Calu3 (cell line): ENCODE measurements at places on chromosomes 16 and 17. TPM values are rescaled to one million over a fixed set of nuclear protein-coding genes. Genes with fewer than 3 reads are reported as not detected.
A peak's percentile ranks its signal among the peaks of the same experiment; 100 is the strongest.

SF3B3 gene
- total RNA-seq = 449 and 463 TPM in 2 replicates

MEAK7 gene
- 27.6 and 29.5 TPM in 2 replicates for total RNA-seq

HSPB9 gene
- 0.54 and 0.69 TPM in 2 replicates for total RNA-seq

- peaks cover 22% of the 10 kb centered on the region for H3K4me1 ChIP-seq
- H3K27me3 ChIP-seq = no peaks in the 10 kb centered on the region
- no peak overlapping the region for H3K27ac ChIP-seq
- H3K36me3 ChIP-seq = no peaks in the 10 kb centered on the region
Observed at GRCh38 chr17:31916491-31917064, 15.1 kb upstream of the UTP6 start.

DNA sequence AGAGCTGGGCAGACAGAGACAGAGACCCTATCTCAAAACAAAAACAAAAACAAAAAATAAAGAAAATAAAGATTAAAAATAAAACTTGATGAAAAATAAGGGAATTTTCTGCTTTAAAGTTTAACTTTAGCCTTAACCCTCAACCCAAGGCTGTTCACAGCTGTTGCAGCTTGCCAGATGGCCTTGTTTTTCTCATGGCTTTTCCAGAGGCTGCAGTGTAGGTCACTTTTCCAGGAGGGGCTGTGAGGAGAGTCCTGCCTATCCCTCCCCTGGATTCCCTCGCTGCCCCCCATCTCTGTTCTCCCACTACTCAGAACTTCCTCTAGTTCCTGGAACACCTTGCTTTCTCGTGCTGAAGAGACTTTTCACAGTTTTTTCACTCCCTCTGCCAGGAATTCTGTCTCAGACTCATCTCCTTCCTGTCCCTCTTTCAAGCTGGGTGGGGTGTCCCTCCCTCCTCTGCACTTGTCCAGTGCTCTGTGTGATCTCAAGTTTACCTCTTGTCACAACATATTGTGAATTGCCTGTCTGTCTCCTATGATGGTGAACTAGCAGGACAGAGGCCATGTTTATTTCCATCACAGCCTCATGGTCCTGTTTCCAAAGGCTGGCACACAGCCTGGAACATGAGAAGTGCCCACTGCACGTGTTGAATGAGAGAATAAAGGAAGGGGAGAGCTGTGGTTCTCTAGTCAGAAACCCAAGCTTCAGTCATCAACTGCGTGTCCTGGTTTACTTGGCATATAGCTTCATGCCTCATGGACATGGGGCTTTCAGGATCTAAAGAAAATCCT is 69.9 kb upstream of the MSI2 start:
- H3K4me3 ChIP-seq = no peak overlapping the region
- no peaks in the 10 kb centered on the region for H3K4me1 ChIP-seq
- H3K27me3 ChIP-seq = peaks cover 24% of the 10 kb centered on the region
- H3K27ac ChIP-seq = no peak overlapping the region
- DNase-seq = no peak
- H3K36me3 ChIP-seq = no peaks in the 10 kb centered on the region

DNA sequence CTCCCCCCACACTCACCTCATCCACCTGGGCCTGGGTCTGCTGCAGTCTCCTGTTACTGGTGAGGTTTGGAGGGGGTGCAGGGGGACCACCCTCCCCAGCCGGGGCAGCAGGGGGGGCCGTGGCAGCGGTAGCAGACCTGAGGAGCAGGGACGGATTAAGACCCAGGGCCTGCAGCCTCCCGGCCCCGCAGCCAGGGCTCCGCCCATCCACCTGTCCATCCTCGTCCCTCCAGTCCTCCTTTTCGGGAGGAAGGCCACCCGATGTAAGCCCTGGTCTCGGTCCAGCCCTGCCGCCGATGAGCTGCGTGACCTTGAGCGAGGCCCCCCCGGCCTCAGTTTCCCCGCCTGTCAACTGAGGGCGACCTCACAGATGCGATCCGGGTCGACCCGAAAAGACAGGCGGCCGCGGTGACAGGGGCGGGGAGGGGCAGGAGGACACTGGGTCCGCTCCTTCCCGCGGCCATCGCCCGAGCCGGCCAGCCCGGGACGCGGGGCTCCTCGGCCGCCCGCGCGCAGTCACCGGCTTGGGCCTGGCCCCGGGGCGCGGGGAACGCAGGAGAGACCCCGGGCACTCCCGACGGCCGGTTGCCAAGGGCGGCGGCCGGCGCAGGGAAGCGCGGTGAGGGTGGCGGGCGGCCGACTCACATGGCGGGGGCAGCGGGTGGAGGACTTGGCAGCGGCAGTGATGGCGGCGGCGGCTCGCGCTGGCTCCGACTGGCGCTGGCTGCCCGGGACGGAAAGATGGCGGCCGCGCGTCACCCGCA is at the start of gene VAMP2:
Gene VAMP2 (minus strand): TSS at position 716 of the 764 bp plus-strand sequence. CDS start 69 bp downstream, at position 647.
- peak; percentile 73 for DNase-seq
- peaks cover 40% of the 10 kb centered on the region for H3K36me3 ChIP-seq
- no peaks in the 10 kb centered on the region for H3K4me1 ChIP-seq
- peak within 1 kb of the TSS; percentile 76 for H3K4me3 ChIP-seq
- no peak within 1 kb of the TSS for H3K27ac ChIP-seq

GRCh38 chr17:28834420-28834819 is 8.2 kb downstream of the FAM222B start:
- H3K4me3 ChIP-seq = no peak overlapping the region
- H3K4me1 ChIP-seq = no peaks in the 10 kb centered on the region
- H3K36me3 ChIP-seq = no peaks in the 10 kb centered on the region
